ENCODE measurements at places on chromosomes 5 and 9.

- no peak for DNase-seq
These were observed 18.7 kb upstream of the OR13D1 start for GRCh38 chr9:104675611-104676010.

- no peak for DNase-seq
These were observed 44.1 kb downstream of the SNX18 start for GRCh38 chr5:54561651-54562050.

- DNase-seq: no peak
These were observed 76.8 kb downstream of the MRPL36 start for GRCh38 chr5:1722877-1723276.

GRCh38 chr5:138541511-138542179 is 1.4 kb downstream of the ETF1 start:
- no peak for DNase-seq

DNA sequence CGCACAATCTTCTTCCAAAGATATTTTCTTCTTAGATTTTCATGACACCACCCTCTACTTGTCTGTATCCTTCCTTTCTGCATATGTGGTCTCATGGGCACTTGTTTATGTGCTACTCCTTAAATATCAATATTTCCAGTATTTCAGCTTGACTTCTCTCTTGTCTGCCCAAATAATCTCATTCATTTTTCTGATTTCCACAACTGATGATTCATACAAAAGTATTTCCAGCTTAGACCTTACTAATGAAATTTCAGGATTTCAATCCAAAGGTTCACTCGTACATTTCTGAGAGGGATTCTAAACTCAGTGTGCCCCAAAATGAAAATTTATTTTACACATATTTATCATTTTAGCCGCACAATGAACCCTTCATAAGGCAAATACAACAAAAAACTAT is 928.9 kb upstream of the C9orf72 start:
- no peak for DNase-seq

DNA sequence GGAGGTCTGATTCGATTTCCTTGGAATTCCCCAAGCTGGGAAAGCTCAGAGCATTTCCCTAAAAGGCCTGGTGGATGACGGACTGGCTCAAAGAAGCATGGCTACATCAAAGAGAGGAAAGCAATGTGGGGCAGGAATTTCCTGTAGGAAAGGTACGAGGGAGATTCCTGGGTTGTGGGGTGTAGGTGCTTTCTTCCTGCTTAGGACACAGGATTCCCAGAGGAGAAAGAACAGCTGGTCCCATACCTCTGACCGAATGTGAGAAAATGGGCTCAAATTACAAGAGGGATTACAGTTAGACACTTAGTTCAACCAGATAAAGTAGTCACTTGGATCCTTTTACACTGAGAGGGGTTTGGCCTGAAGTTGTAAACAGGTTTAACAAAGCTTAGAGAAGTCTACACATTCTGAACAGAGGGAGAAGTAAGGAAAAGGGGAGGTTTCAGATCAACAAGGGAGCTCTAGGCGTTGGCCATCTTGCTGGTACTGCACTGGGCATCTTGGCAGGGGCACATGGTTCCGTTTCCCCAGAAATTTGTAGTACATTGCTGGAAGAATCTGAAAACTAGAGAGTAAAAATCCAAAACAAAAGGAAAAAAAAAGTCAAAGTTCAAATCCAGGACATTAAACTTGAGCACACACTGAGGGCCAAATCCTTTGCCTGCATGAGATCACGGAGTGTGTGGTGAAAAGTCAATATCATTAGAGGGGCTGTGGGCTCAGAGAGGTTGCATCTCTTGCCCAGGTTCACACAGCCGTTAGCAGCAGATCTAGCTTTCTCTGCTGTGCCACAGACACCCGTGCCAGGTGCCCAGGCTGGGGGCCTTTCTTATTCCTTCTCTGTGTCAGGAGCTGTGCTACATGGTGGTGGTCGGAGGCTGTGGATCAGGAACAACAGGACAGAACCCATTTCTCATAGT is 171.3 kb downstream of the RGS3 start:
- DNase-seq: no peak

All from central memory CD4-positive, alpha-beta T cell (primary cell).